ENCODE measurements at places on chromosomes 4 and X.
A peak's percentile ranks its signal among the peaks of the same experiment; 100 is the strongest.

GRCh38 chr4:61532336-61533000 lies 332.3 kb downstream of the ADGRL3 start:
- no peaks in the 10 kb centered on the region for H3K27me3 ChIP-seq
- no peak overlapping the region for H3K27ac ChIP-seq
- no peak overlapping the region for H3K4me3 ChIP-seq
- no peaks in the 10 kb centered on the region for H3K36me3 ChIP-seq
- no peak for DNase-seq

- H3K27me3 ChIP-seq: no peaks in the 10 kb centered on the region
- no peak overlapping the region for H3K4me3 ChIP-seq
- H3K36me3 ChIP-seq: no peaks in the 10 kb centered on the region
- H3K27ac ChIP-seq: no peak overlapping the region
Observed at GRCh38 chrX:132615391-132616131, 126.7 kb upstream of the MBNL3 start.

- no peak for DNase-seq
- H3K27me3 ChIP-seq: no peaks in the 10 kb centered on the region
- no peak overlapping the region for H3K27ac ChIP-seq
- no peak overlapping the region for H3K4me3 ChIP-seq
- H3K36me3 ChIP-seq: no peaks in the 10 kb centered on the region
Observed at GRCh38 chrX:136819031-136819703, 38.4 kb upstream of the ARHGEF6 start.

- DNase-seq: no peak
- no peaks in the 10 kb centered on the region for H3K36me3 ChIP-seq
- H3K4me1 ChIP-seq: no peaks in the 10 kb centered on the region
Observed at GRCh38 chr4:187883049-187883448, 112.5 kb upstream of the ZFP42 start.

GRCh38 chr4:120010646-120011045 lies 56.0 kb downstream of the MAD2L1 start:
- H3K27ac ChIP-seq: no peak overlapping the region
- no peak for DNase-seq
- H3K27me3 ChIP-seq: no peaks in the 10 kb centered on the region
- peaks cover 11% of the 10 kb centered on the region for H3K4me1 ChIP-seq

- H3K36me3 ChIP-seq: no peaks in the 10 kb centered on the region
- DNase-seq: no peak
- no peak overlapping the region for H3K4me3 ChIP-seq
- H3K27ac ChIP-seq: no peak overlapping the region
Observed at GRCh38 chrX:27451324-27451723, 11.8 kb downstream of the PPP4R3C start.

DNA sequence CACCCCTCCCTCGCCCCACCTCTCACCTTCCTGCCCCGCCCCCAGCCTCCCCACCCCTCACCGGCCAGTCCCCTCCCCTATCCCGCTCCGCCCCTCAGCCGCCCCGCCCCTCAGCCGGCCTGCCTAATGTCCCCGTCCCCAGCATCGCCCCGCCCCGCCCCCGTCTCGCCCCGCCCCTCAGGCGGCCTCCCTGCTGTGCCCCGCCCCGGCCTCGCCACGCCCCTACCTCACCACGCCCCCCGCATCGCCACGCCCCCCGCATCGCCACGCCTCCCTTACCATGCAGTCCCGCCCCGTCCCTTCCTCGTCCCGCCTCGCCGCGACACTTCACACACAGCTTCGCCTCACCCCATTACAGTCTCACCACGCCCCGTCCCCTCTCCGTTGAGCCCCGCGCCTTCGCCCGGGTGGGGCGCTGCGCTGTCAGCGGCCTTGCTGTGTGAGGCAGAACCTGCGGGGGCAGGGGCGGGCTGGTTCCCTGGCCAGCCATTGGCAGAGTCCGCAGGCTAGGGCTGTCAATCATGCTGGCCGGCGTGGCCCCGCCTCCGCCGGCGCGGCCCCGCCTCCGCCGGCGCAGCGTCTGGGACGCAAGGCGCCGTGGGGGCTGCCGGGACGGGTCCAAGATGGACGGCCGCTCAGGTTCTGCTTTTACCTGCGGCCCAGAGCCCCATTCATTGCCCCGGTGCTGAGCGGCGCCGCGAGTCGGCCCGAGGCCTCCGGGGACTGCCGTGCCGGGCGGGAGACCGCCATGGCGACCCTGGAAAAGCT lies at the start of the genes HTT and HTT-AS:
Gene HTT, plus strand, starts transcription at position 604 of the 768 bp plus-strand sequence. Its CDS starts 145 bp downstream, at position 749.
Gene HTT-AS, minus strand, starts transcription at position 461 of the 768 bp plus-strand sequence.
- no peaks in the 10 kb centered on the region for H3K27me3 ChIP-seq
- H3K4me3 ChIP-seq: peak within 1 kb of the TSS; percentile 98
- peaks cover 5% of the 10 kb centered on the region for H3K4me1 ChIP-seq

GRCh38 chr4:159048166-159048886 lies 54.6 kb upstream of the RAPGEF2 start:
- no peaks in the 10 kb centered on the region for H3K27me3 ChIP-seq
- no peaks in the 10 kb centered on the region for H3K36me3 ChIP-seq
- DNase-seq: peak; percentile 34
- H3K4me3 ChIP-seq: peak overlapping the region; percentile 58
- H3K27ac ChIP-seq: no peak overlapping the region

DNA sequence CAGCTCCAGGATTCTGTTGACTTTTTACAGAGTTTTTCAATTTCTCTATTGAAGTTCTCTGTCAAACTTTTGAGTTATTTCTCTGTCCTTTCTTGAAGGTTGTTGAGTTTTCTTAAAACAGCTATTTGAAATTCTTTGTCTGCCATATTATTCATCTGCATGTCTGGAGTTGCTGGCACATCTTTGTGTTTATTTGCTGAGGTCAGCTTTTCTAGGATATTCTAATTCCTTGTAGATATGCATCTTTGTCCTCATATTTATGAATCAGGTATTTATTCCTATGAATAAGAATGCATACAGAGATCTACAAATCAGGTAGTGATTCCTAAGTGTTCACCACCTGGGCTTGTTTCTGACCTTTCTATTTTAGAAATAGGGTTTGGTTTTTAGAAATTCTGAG lies 546.4 kb downstream of the RAPGEF2 start:
- H3K27me3 ChIP-seq: no peaks in the 10 kb centered on the region
- no peak for DNase-seq
- no peaks in the 10 kb centered on the region for H3K4me1 ChIP-seq
- H3K36me3 ChIP-seq: no peaks in the 10 kb centered on the region

DNA sequence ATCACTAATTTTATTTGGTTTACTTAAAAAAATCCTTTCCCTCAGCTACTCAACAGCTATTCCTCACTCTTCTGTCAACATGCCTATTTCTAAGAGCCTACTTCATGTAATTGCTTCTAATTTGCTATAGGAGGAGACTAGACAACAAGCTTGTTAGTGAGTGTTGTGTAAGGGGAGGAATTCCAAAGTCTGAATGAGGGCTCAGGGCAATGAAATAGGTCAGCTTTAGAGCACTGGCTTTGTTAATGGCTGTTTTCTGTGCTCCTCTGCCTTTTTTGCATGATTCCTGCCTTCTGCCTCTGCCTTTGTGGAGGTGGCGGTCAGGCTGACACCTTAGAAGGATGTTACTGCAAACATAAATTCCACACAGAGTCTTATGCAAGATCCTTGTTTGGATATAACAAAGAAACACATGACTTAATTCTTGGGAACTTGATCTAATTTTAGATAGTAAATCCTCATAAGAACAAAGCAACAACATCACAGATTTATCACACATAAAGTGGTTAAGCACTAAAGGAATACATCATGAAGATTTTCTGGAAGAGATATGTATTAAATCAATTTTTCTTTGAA lies 15.0 kb upstream of the PAGE1 start:
- no peak overlapping the region for H3K4me3 ChIP-seq
- H3K27me3 ChIP-seq: peaks cover 19% of the 10 kb centered on the region
- H3K36me3 ChIP-seq: no peaks in the 10 kb centered on the region
- DNase-seq: no peak
- H3K4me1 ChIP-seq: no peaks in the 10 kb centered on the region

DNA sequence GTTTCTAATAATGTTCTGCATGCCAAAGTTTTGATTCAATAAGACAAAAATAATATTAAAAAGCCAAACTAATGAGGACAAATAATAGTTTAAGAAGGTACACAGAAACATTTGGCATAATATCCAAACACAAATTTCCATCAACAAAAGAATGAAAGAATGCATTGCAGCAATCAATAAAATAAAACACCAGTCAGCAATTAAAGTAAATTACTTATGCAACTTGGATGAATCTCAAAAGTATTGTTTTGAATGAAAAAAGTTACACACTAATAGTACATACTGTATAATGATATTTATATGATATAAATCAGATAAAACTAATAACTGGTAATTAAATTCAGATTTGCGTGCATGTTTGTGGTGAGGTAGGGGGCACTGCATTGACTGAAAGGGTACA lies 285.5 kb upstream of the PCDH10 start:
- H3K4me3 ChIP-seq: no peak overlapping the region
- H3K27me3 ChIP-seq: no peaks in the 10 kb centered on the region
- no peak for DNase-seq
- no peaks in the 10 kb centered on the region for H3K4me1 ChIP-seq

DNA sequence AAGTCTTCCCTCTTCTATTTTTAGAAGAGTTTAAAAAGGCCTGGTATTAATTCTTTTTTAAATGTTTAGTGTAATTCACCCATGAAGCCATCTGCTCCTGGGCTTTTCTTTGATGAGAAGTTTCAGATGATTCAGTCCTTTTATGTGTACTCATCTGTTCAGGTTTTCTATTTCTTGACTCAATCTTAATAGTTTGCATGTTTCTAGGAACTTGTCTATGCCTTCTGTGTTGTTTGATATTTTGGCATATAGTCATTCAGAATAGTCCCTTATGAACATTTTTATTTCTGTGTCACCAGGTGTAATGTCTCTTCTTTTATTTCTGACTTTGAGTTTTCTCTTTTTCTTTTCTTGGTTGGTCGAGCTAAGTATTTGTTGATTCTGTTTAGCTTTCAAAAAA lies 20.2 kb upstream of the IL2 start:
- DNase-seq: no peak
- H3K4me3 ChIP-seq: no peak overlapping the region
- H3K27me3 ChIP-seq: no peaks in the 10 kb centered on the region
- no peak overlapping the region for H3K27ac ChIP-seq
- no peaks in the 10 kb centered on the region for H3K36me3 ChIP-seq
- peaks cover 7% of the 10 kb centered on the region for H3K4me1 ChIP-seq

DNA sequence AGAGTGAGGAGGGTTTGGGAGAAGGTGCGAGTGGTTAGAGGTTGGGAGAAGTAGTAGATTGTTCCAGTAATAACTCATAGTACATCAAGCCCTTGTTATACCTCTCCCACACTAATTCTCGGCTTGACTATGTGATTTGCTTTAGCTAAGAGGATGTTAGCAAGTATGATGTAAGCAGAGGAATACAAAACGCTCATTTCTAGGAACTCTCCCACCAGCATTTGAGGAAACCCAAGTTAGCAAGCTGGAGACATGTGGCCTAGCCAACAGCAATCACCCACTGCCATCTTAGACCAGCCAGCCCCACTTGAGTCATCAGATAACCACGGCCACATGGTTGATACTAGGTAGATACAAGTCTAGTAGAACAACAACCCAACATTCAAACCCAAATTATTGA lies 14.2 kb downstream of the FTHL17 start:
- no peaks in the 10 kb centered on the region for H3K27me3 ChIP-seq
- DNase-seq: no peak
- H3K4me1 ChIP-seq: no peaks in the 10 kb centered on the region
- no peak overlapping the region for H3K4me3 ChIP-seq

DNA sequence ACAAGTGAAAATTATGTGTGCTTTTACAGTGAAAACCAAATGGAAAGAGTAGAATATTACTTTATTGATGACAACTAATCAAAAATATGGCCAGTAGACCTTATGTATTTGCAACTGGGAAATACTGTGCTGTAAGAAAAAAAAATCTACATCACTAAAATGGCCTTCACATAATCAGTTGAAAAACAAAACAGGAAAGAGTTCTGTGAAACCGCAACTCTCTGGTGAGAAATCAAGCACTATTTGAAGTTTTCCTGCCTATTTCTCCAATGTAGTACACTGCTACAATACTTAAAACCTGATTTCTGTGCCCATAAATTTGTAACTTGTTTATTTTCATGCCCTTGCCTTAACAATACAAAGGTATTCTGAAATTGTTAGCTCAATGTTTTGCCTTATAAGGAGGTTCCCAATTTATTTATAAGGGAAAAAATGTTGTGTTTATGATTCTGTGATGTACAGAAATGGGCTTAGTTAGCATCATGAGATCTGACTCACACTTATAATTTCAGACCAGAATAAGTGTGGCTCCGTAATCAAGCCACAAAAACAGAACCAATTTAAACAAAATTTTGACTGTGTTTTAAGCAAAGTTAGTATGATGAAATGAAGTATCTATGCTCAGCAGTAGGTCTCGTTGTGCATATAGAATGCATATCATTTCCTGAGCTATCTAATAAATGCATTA lies 147.1 kb downstream of the FAT4 start:
- DNase-seq: no peak
- no peaks in the 10 kb centered on the region for H3K4me1 ChIP-seq
- no peak overlapping the region for H3K4me3 ChIP-seq
- no peaks in the 10 kb centered on the region for H3K27me3 ChIP-seq
- no peaks in the 10 kb centered on the region for H3K36me3 ChIP-seq

GRCh38 chr4:41256740-41257256 lies at the start of gene UCHL1:
Gene UCHL1 (plus strand): TSS chr4:41256928. CDS start chr4:41256977, 49 bp downstream.
- H3K27me3 ChIP-seq: no peaks in the 10 kb centered on the region
- no peaks in the 10 kb centered on the region for H3K36me3 ChIP-seq
- no peak for DNase-seq

- H3K27ac ChIP-seq: no peak overlapping the region
- H3K36me3 ChIP-seq: no peaks in the 10 kb centered on the region
- DNase-seq: no peak
- H3K4me3 ChIP-seq: no peak overlapping the region
Observed at GRCh38 chr4:184675018-184675417, 25.5 kb downstream of the PRIMPOL start.

DNA sequence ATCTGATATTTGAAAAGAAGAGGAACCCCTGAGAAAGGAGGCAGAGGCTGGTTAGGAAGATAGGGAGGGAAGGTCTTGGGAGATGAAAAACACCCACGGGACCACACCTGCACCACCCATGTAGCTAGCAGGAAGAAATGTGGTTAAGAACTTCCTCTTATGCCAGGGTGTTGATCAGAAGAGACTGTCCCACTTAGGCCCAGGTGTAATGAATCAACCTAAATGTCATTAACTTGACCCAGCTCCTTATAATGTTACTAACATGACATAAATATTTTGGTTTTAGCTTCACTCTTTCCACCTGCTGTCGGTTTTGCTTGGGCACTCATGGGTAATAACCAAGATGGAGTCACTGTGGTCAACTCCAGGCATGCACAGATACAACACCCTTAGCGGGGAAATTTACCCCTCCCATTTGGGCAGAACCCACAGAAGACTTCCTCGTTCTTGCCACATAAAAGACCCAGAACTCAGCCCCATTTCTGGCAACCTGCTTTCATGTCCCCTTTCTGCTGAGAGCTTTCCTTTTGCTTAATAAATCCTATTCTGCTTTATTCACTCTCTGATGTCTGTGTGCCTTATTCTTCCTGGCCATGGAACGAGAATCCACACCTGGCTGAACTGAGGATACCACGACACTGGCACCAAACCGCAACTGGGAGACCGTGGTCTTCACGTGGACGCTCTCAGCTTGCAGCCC lies 46.8 kb downstream of the ZNF141 start:
- H3K4me3 ChIP-seq: no peak overlapping the region
- H3K27me3 ChIP-seq: no peaks in the 10 kb centered on the region
- no peak overlapping the region for H3K27ac ChIP-seq
- no peaks in the 10 kb centered on the region for H3K36me3 ChIP-seq

- no peak overlapping the region for H3K4me3 ChIP-seq
- no peaks in the 10 kb centered on the region for H3K27me3 ChIP-seq
- peaks cover 37% of the 10 kb centered on the region for H3K4me1 ChIP-seq
- no peaks in the 10 kb centered on the region for H3K36me3 ChIP-seq
- H3K27ac ChIP-seq: peak overlapping the region; percentile 42
- DNase-seq: peak; percentile 21
Observed at GRCh38 chr4:170674176-170674575, 584.4 kb upstream of the AADAT start.

All from PC-3 (cell line).